Activated CD4-positive, alpha-beta T cell treated with anti-CD3 and anti-CD28 coated beads, Interleukin-2, amount 10 ng/mL, durations not matched to agents 7 days and 5 days (primary cell): ENCODE measurements at places on chromosomes 2 and 18. TPM values are rescaled to one million over a fixed set of nuclear protein-coding genes. Genes with fewer than 3 reads are reported as not detected.

- H3K36me3 ChIP-seq, result peaks cover 17% of the 10 kb centered on the region
- peaks cover 28% of the 10 kb centered on the region for H3K4me1 ChIP-seq
- no peak for DNase-seq
- peak overlapping the region; percentile 80 for H3K4me3 ChIP-seq
- H3K27ac ChIP-seq, result peak overlapping the region; percentile 83
- H3K27me3 ChIP-seq, result no peaks in the 10 kb centered on the region
These were observed 60.8 kb downstream of the EMILIN2 start for GRCh38 chr18:2907550-2908135.

DNA sequence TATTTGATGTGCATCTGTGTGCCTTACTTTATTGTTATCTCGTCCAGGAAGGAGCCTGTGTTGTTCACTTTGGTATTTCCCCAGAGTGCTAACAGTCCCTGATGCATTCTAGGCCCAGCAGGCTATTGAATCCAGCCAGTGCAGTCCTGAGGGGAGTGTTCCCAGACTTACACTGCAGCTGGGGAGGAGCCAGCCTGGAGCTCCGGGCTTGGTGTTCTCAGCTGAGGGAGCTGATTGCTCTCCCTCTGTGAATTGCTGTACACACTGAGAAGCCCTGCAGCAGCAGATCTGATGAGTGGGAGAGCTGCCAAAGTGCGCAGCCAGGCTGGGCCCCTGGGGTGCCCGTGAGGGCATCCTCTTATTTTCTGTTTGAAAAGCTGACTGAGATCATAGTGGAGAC lies 159.2 kb downstream of the GALNT3 start:
- peaks cover 3% of the 10 kb centered on the region for H3K27me3 ChIP-seq
- DNase-seq, result no peak
- no peak overlapping the region for H3K27ac ChIP-seq
- no peaks in the 10 kb centered on the region for H3K36me3 ChIP-seq
- H3K4me3 ChIP-seq, result no peak overlapping the region

- no peaks in the 10 kb centered on the region for H3K36me3 ChIP-seq
- no peak overlapping the region for H3K4me3 ChIP-seq
- no peak overlapping the region for H3K27ac ChIP-seq
- no peak for DNase-seq
- peaks cover 1% of the 10 kb centered on the region for H3K27me3 ChIP-seq
- peaks cover 2% of the 10 kb centered on the region for H3K4me1 ChIP-seq
These were observed 108.8 kb upstream of the PPP1CB start for GRCh38 chr2:28642796-28643195.

Gene KYNU
- not detected for total RNA-seq

GRCh38 chr2:207711750-207712530 lies 500 bp downstream of the CCNYL1 start:
- H3K27me3 ChIP-seq, result peaks cover 2% of the 10 kb centered on the region
- DNase-seq, result peak; percentile 62
- H3K36me3 ChIP-seq, result peaks cover 2% of the 10 kb centered on the region
- H3K4me3 ChIP-seq, result peak overlapping the region; percentile 89
- peak overlapping the region; percentile 90 for H3K27ac ChIP-seq
- H3K4me1 ChIP-seq, result peaks cover 22% of the 10 kb centered on the region

DNA sequence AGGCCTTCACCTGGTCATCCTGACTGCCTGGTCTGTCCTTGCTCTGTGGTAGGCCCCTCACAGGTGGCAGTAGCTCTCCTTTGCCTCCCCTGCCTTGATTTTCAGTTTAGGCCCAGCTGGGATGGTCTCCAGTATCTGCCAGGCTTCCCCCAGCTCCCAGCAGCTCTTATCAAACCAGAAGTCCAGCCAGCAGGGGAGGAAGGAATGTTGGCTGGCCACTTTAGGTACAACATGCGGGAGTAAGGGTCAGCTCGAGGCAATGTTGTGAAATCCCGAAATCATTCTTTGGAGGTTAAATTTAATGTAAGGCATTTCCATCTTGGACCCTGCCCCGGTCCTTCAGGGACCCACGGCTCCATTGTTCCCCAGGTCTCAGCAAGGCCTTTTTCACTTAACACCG lies 16.8 kb downstream of the ATP6V1C2 start:
- no peak for DNase-seq
- H3K27me3 ChIP-seq, result peaks cover 7% of the 10 kb centered on the region
- H3K4me1 ChIP-seq, result no peaks in the 10 kb centered on the region
- no peaks in the 10 kb centered on the region for H3K36me3 ChIP-seq
- H3K27ac ChIP-seq, result no peak overlapping the region

Gene CYTIP
- 279 TPM for total RNA-seq

DNA sequence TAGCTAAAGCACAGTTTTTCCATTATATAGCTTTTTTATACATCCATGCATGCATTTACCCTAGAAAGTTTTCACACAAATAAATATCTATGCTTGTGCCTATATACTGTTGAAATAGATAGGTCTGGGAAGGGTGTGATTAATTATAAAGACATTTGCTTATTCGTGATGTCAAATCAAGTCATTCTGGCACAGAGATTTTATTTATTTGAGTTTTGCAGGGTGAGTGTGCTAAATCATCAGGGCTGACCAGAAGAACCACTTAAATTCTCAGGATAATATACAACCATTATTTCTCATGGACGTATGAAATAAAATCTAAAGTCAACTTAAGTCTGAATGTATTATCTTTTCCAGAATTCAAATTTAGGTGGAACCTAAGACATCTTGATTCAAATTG lies 295.5 kb downstream of the EPHA4 start:
- H3K27ac ChIP-seq, result no peak overlapping the region
- H3K4me3 ChIP-seq, result no peak overlapping the region
- no peaks in the 10 kb centered on the region for H3K36me3 ChIP-seq
- H3K27me3 ChIP-seq, result no peaks in the 10 kb centered on the region
- DNase-seq, result no peak
- H3K4me1 ChIP-seq, result no peaks in the 10 kb centered on the region

DNA sequence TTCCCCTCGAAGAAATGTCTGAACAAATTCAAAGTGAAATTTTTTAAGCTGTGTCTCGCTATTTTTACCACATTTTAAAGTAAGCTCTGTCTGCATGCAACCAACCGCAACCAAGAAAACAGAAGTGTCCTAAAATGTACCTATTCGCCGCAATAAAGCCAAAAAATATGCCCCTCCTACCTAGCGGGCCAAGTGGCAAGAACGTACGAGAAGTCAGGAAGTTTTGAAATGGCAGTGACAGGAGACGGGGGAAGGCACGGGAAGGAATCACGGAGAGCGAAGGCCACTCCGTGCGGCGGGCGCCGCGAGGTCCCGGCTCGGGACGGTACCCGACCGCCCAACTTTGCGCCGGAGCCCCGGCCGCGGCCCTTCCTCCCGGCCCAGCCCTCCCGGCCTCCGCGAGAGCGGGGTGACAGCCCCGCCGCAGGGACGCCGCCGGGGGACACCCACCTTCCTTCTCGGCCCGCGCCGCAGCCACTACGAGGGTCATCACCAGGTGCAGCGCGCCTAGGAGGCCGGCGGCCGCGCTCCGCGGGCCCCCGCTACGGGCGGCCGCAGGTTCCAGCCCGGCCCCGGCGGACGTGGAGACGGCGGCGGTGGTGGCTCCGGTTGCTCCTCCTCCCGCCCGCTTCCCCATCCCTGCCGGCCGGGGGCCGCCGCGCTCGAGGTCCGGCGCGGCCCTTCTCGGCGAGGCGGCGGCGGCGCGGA lies 568 bp downstream of the TMEM131 start:
- DNase-seq, result peak; percentile 58
- peaks cover 33% of the 10 kb centered on the region for H3K4me1 ChIP-seq
- H3K27ac ChIP-seq, result peak overlapping the region; percentile 93
- peak overlapping the region; percentile 88 for H3K4me3 ChIP-seq

Gene CHRND
- not detected for total RNA-seq

GRCh38 chr18:35777039-35777438 lies 195.4 kb upstream of the RMP24 start:
- H3K4me3 ChIP-seq, result no peak overlapping the region
- H3K27me3 ChIP-seq, result peaks cover 3% of the 10 kb centered on the region
- no peaks in the 10 kb centered on the region for H3K4me1 ChIP-seq
- H3K27ac ChIP-seq, result no peak overlapping the region
- H3K36me3 ChIP-seq, result no peaks in the 10 kb centered on the region
